ENCODE measurements at places on chromosomes 2 and 18.

GRCh38 chr2:12087671-12088380 lies 341.4 kb downstream of the LPIN1 start:
- no peak for DNase-seq

DNA sequence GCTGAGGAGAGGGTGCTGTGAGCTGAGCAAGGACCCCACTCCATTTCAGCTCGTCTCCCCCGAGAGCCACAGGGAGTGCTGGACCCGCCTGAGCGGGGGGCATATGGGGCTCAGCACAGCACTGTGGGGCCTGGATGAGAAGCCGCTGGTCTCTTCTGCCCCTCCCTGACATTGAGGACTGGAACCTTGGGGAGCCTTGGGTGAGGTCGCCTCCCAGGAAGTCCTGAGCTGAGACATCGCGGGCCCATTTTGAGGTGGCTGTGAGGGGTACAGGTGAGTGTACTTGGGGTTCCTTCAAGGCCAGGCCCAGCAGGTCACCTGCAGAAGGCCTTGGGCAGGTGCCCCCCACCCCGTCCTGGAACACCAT lies 3.1 kb upstream of the AQP12A start:
- DNase-seq, result no peak

GRCh38 chr18:37665346-37665745 lies 99.7 kb upstream of the CELF4 start:
- DNase-seq, result no peak

DNA sequence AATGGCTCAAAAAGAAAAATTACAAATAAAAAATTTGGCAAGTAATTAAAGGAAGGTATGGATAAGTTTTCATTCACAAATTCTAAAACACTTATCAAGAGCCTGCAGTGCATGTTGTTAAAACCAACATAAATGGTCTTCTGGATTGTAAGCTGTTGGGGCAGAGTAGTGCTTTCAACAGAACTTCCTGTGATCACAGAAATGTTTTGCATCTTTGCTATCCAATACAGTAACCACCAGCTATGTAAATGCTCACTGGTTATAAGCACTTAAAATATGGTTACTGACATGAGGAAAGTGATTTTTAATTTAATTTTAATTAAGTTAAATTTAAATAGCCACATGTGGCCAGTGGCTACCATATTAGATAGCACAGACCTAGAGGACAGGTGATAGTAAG lies 133.1 kb downstream of the NBAS start:
- DNase-seq, result no peak

GRCh38 chr2:127525691-127526131 lies 578 bp downstream of the IWS1 start:
- DNase-seq, result no peak
